Hypothalamus (tissue), 51 donors: ENCODE measurements at places on chromosomes 4 and X.

GRCh38 chr4:17385403-17385802 is 126.5 kb downstream of the QDPR start:
- DNase-seq: peak; percentile 5

DNA sequence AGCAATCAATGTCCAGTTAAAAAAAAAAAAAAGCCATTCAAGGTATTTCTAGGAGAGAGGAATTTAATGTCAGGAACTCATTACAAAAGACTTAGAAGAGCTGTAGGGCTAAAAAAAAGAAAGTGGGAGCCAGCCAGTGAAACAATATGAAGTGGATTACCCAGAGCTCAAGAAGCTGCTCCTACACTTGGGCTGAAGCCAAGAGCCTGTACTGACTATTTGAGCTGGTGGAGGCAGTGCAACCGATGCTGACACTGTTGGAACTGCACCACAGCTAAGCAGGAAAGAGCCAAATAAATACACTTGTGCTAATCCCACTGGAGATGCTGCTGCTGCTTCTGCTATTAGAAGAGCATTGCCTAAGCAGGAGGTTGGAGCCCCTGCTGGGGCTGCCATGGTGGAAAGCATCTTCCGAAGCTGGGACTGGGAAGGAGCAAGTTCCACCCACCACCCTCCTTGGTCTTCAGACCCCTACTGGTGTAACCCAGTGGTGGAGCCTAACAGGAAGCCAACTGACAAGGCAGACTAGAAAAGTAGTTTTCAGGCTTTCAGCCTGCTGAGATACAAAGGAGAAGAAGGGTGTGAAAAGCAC is 65.4 kb downstream of the CXXC4 start:
- no peak for DNase-seq

- no peak for DNase-seq
These were observed 37.7 kb upstream of the UGT2B7 start for GRCh38 chr4:69058410-69059059.

GRCh38 chrX:96707804-96708203 is 23.2 kb downstream of the DIAPH2 start:
- no peak for DNase-seq

DNA sequence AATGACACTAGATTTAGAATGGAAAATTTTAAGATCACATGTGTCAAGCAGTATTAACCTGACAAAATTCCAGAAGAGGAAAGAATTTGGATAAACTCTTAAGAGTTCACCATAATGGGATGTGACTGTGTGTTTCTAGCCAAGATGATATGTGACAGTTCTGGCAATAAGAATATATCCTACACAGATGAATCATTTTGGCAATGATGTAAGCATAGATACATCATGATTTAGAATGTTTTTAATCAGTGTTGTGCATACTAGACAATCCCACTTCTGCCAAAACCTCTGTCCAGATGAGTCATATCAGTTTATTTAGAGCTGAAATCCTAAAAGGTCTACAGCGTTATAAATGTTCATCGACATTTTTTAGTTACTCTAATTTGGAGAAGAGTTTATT is 48.8 kb downstream of the PTCHD1 start:
- DNase-seq: no peak

DNA sequence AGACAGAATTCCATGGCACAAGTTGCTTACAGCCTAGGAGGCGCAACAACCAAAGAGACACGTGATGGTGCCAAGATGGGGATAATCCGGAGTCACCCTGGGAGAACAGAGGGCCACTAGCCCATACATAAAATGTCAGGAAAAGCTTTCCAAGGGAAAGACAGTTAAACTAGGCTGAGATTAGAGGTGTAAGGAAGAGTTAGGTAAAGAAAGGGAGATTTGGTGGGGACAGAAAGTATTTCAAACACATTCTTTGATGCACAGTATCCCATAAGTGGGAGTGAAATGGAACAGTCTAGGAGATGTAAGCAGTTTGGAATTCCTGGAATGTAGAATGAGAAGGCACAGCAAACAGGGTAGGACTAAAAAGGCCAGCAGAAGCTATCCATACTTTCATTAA is 860.9 kb upstream of the LCORL start:
- DNase-seq: no peak

- DNase-seq: no peak
These were observed 594.6 kb downstream of the IL15 start for GRCh38 chr4:142230991-142231390.
